ENCODE measurements at places on chromosomes 16 and 17.
A peak's percentile ranks its signal among the peaks of the same experiment; 100 is the strongest.

DNA sequence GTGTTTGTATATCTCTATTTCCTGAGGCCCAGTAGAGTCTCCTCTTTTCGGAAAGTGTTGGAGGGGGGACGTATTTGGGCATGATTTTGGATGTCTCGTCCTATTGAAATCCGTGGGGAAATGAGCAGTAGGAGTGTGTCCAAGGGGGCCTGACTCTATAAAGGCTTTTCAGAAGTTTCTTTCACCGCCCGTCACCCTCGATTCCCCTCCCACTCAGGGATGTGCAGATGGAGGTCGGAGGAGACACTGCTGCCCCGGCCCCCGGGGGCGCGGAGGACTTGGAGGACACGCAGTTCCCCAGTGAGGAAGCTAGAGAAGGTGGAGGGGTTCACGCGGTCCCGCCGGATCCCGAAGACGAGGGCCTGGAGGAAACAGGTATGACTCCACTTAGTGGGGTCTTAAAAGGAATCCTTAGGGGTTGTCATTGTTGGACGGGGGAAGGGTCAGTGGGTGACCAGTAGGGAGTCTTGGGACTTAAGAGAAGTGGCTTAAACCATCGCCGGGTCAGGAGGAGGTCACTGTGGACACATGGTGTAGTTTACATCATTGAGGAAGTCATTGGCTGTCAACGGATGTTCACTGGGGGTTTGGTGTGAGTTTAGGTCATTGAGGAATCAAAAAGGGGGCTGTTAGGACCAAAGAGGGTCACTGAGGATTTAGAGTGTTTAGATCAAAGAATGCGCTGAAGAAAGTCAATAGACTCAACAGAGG is 424 bp downstream of the MON1B start:
- DNase-seq, result peak; percentile 6

DNA sequence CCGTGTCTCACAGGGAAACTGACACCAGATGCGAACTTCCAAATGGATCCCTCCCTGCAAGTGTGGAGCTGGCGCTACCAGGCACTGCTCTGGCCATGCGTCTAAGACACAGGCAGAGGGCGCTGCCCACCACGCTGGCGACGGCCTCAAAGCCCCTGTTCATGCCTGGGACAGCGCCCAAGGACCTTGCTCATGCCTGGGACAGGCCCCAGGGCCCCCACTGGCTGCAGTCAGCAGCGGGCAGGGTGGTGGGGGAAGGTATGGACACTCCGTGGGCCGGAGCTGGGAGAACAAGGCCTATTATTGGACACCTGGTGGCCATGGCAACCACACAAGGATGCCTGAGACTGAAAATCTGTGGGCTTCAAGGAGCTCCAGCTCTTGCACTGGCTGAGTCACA is 8.8 kb downstream of the ZG16B start:
- peak; percentile 66 for DNase-seq

GRCh38 chr17:74217888-74218287 is 4.5 kb downstream of the TTYH2 start:
- DNase-seq, result no peak

- DNase-seq, result no peak
These were observed 22.1 kb upstream of the MSI2 start for GRCh38 chr17:57234061-57234738.

DNA sequence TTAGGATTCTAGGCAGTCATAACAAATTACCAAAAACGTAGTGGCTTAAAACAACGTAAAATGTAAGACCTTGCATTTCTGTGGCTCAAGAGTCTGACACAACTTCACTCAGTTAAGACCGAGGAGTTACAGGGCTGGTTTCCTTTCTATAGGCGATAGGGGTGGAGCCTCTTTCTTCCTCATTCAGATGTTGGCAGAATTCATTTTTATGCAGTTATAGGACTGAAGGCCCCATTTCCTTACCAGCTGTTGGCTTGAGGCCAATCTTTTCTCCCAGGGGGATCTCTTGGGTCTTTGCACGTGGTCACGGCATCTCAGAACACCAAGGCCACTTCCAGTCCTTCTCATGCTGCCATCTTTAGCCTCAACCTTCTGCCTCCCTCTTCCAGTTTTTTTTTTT is 145.2 kb downstream of the KCNJ2 start:
- peak; percentile 7 for DNase-seq

GRCh38 chr17:43911904-43912303 is 4.6 kb upstream of the MPP2 start:
- no peak for DNase-seq

DNA sequence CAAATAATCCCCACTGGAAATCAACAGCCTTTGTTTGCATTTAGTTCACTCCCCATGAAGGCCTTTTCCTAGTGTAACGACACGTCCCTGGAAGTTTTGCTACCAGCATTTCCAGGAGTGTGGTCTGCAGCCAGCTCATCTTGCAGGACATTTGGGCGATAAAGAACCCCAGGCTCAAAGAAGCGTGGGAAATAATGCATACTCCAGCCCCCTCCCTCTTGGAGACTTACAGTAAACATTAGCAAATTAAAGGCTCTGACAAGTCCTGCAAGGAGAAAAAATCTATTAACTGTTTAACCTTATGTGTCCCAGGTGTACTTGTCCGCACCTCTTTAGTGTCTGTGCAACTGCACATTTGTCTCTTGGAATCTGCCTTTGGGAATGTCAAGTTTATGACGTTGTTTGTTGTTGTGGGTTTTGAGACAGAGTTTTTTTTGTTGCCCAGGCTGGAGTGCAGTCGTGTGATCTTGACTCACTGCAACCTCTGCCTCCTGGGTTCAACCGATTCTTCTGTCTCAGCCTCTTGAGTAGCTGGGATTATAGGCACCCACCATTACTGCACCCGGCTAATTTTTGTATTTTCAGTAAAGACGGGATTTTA is 131.1 kb downstream of the ABCC1 start:
- no peak for DNase-seq

- DNase-seq, result no peak
These were observed 133.6 kb downstream of the SKAP1 start for GRCh38 chr17:48296453-48296852.

DNA sequence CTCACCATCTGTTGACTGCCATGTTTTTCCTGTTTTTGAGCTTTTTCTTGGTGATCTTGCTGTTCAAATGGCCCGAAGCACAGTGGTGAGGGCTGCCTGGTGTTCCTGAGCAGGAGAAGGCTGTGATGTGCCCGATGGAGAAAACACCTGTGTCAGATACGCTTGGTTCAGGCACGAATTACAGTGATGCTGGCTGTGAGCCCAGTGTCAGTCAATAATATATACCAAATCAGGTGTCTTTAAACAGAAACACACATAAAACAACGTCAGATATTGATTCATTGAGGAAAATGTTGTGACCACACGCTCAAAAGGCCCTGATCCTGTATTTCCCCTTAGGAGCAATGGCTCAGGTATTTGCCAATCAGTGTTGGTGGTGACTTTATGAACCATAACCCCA is 111.7 kb downstream of the SDR42E1 start:
- no peak for DNase-seq

DNA sequence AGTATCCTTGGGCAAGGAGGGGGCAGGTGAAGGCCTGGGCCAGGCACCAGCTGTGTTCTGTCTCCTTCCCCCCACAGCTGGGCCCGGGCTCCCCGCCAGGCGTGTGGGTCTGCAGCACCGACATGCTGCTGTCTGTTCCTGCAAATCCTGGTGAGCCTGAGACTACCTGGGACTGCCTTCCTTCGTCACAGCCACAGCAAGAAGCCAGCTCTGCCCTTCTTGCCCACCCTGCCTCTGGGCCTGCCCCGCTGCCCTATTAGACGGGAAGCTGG is 12.3 kb downstream of the FCSK start:
- no peak for DNase-seq

GRCh38 chr17:33383488-33384023 is 90.5 kb upstream of the ASIC2 start:
- DNase-seq, result no peak

DNA sequence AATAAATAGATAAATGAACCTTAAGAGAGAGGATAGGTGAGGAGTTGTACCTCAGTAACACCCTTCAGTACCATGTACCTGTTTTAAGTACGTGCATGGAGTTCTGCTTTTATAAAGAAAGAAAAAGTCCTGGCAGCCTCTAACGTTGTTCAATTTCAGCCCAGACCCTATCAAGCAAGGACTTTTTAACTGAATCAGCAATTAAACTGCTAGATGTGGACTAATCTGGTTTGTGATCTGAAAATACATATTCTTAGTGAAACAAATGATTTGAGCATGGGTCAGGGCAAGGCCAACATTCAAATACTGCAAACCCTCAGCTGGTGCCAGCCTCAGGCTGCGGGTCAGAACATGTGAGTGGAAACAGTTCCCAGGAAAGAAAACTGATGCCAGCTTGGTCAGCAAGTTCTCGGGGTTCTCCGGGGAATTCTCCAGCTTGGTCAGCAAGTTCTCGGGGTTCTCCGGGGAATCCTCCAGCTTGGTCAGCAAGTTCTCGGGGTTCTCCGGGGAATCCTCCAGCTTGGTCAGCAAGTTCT is 84.5 kb downstream of the MRM3 start:
- no peak for DNase-seq

Measured in fibroblast of skin of back (primary cell).